Tongue (tissue), 3 donors: ENCODE measurements at places on chromosomes 11 and 22. TPM values are rescaled to one million over a fixed set of nuclear protein-coding genes. Genes with fewer than 3 reads are reported as not detected.

PSMC3 gene
- 133 TPM for total RNA-seq

HARBI1 gene
- 1.0 TPM for total RNA-seq

WT1 gene
- total RNA-seq: not detected

CATSPERZ gene
- total RNA-seq: not detected

FADS2 gene
- 39.6 TPM for total RNA-seq

PAMR1 gene
- total RNA-seq: 63.2 TPM

CCDC116 gene
- not detected for total RNA-seq

TBX10 gene
- not detected for total RNA-seq

LARGE2 gene
- total RNA-seq: 2.7 TPM

MS4A3 gene
- 0.62 TPM for total RNA-seq

CDC42EP1 gene
- total RNA-seq: 25.5 TPM

DNA sequence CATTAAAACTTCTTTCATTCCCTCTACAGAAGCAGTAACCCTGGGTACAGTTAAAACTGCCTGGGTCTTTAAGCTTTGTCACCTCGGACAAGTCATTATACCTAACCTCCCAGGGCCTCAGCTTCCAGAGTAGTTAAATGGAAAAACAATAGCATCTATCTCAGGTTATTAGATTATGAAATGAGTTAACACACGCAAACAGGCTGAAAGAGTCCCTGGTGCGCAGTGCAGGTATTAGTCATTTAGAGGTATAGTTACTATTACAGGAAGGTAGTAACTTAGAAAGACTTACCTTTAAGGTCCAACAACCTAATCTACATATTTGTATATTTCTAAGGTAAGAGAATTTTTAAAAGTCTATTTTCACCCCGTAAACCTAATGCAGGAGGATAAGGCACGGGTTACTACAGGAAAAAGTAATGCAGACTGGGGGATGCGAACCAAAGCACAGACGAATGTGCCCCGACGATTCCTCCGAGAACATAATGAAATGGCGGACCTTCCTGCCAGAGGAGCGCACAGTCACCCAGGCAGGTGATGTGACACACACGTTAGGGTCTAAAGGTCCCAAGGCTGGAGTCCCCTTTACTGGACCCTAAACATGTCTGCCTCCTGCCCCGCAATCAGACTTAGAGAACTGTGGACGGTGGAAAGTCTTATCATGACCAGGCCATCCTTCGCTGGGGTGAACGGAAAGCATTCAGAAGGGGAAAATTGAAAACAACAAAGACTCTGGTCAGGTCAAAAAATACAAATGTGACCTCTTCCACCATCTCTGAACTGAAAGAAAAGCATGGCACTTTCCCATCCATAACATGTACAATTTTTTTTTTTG is 1.3 kb downstream of the NAP1L4 start:
- DNase-seq: no peak

- no peak for DNase-seq
Observed at GRCh38 chr22:23100124-23100801, 29.9 kb downstream of the GNAZ start.

GRCh38 chr22:23137905-23138561 is 3.8 kb downstream of the RSPH14 start:
- no peak for DNase-seq

- DNase-seq: no peak
Observed at GRCh38 chr11:1598816-1599215, 722 bp upstream of the KRTAP5-2 start.

DNA sequence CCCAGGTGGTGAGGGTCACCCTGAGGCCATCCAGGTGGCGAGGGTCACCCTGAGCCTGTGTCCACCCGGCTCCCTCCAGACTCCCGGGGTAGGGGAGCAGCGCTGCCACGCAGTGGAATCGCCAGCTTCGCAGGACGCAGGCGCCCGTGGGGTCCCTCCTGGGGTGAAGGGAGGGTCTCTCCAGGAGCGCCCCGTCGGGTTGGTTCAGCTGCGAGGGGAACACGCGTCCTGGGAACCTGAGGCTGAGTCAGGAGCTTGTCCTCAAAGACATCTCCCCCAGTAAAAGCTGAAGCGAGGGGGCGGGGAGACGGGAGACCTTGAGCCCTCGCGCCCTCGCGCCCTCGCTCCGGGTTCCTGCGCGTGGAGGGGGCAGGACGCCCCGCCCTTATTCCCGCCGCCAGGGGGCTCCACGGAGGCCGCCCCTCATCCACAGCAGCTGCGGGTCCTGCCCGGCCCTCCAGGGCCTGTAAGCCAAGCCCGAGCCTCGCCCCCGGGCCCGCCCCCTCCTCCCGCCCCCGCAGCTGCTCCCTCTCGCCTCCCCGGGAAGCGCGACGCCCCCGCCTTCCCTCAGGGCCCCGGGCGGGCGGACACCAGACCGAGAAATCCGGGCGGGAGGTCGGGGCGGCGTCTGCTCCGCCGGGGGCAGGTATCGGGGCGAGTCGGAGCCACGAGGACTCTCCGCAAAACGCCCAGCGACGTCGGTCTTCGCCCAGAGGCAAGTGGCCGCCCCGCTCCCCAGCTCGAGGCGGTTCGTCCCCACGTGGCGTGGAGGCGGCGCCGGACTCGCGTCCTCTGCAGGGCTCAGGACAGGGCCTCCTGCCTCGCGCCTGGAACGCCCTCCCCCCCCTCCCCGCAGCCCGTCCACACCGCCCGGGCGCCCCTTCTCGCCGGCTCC is 22.8 kb downstream of the PIM3 start:
- DNase-seq: peak; percentile 41

DNA sequence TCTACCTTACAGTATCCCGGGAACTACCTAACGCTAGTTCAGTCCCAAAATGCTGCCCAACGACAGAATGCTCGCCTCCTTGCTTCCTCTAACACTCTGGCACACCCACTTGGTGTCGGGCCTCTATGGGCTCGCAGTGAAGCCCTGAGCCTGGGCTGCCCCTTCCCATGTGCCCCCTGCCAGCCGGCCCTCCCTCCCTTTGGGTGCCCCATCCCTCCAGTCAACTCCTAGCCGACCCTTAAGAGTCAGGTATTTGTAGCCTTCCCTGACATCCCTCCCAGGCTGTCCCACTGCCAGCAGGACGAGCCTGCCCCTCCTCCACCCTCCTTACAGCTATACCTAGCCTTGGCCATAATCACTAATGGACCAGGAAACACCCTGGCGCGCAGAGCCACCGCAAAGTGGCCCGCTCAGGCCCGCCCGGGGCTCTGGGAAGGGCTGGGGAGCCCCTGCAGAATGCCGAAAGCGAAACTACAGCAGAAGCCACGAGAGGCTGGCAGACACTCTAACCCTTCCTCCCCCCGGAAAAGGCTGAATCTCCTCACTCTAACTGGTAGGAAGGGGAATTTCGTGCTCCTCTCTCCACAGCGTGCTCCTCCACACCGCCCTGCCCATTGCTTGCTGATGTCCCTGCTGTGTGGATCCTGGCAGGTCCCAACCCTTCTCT is 8.2 kb downstream of the CBX7 start:
- no peak for DNase-seq

DNA sequence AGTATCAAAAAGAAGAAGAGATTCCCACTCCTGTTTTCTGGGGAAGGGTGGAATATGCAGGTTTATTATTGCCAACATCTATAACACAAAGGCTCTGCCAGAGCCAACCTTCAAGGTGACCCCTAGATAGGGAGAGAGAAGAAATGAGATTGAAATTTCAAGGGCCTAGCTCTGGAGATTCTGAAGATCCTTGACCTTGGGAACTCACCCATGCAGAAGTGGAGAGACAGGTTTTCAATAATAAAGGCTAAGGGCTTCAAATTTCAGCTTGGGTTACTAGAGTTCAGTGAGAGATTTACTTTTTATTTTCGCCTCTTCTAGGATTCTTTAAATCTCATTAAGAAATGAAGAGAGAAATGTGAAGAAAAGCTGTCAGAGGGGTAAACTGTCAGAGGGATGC is 98.4 kb downstream of the CD44 start:
- DNase-seq: no peak

GRCh38 chr11:62466444-62466843 is 47.6 kb downstream of the SCGB1A1 start:
- DNase-seq: no peak

GRCh38 chr11:30479899-30480298 is 106.3 kb downstream of the MPPED2 start:
- DNase-seq: no peak

DNA sequence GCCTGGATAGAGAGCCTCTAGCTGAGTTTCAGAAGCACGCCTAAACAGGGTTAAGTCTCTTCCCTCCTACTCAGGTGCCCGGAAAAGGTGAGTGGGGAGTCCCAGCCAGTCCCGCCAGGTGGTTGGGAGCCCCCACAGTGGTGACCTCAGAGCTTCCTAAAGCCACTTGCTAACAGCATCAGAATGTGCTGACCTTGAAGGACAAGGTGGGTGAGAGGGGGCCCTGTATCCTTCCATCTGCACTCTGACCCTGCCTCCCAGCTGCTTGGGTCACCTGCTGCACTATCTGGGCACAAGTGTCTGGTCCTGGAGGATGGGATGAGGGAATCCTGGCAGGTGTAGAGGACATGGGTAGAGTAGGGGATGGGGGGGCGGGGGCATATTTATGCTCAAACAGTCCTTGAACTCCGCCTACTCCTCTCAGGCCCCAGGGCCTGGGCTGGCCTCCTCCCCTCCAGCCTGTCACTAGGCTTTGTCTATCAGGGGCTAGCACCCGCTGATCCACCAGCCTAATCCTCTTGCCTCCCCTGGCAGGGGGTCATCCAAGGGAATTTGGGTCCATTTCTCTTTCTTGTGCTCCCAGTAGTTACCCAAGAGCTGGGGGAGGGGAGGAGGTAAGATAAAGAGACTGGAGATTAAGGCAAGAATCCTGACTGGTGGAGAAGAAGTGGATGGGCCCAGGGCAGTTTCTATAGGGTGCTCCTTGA is 3.4 kb downstream of the USP2 start:
- DNase-seq: peak; percentile 35

DNA sequence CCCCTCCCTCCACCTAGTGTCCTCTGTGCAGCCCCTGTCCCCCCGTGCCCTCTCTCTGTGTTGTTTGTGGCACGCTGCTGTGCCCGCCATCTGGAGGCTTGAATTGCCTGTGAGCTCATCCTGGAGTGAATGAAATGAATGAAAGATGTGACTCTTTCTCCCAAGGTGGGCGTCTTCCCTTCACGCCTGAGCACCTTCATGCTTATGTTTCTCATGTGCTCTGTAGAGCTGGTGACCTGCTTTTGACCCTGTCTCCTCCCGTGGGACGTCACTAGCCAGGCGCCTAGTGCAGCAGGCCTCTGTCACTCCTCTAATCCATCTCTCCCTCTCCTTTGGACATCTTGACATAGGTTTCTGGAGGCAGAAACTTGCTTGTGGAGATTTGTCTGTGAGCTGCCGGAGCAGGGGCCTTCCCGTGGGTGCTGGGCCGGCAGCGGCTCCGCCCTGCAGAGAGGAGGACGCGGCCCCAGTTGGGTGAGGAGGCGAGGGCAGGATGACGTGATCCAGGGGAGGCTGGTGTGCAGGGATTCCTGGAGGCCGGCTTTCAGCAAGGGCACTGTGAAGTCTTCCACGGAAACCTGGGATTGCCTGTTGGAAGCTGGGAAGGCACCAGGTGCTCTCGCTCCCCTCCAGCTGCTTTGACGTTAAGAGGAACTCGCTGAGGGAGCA is 40.6 kb downstream of the MUC6 start:
- DNase-seq: peak; percentile 49

DNA sequence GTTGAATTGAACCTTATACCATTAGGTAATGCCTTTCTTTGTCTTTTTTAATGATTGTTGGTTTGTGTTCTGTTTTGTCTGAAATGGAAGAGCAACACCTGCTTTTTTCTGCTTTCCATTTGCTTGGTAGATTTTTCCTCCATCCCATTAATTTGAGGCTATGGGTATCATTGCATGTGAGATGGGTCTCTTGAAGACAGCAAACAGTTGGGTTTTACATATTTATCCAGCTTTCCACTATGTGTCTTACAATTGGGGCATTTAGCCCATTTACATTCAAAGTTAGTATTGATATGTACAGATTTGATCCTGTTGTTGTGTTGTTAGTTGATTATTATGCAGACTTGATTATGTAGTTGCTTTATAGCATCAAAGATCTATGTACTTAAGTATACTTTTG is 21.1 kb upstream of the RAB38 start:
- DNase-seq: no peak

- no peak for DNase-seq
Observed at GRCh38 chr22:47102081-47102480, 339.6 kb downstream of the TBC1D22A start.

DNA sequence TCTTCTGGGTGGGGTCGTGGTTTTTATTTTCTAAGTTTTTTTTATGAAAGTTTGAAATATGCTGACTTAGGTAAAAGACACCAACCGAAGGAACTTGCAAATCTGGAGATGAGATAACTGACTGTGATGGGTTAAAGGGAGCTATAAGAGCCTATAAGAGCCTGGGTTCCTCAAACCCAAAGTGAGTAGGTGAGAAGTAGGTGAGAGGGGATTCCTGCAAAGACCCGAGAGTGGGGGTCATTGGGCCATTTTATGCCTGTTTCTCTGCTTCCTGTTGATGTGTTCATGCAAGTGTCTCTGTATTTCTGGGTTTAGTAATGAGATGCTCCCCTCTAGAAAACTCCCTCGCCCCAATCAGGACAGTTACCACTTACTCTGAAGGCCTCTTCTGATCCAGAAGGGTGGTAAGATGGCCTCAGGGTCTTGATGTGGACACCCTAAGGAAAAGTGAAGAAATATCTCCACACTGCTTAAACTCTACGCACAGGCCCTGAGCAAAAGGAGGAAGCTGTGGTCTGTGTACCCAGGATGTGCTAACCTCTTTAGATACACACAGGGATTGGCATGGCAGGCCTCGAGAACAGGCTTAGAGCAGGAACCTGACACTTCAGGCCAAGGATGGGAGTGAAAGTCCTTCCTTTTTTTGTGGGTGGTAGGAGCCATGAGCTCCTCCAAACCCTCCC is 1.8 kb downstream of the FLI1 start:
- DNase-seq: no peak

GRCh38 chr22:19039796-19040280 is 82.4 kb downstream of the DGCR2 start:
- no peak for DNase-seq

- no peak for DNase-seq
Observed at GRCh38 chr22:37186997-37187522, 987 bp downstream of the C1QTNF6 start.

DNA sequence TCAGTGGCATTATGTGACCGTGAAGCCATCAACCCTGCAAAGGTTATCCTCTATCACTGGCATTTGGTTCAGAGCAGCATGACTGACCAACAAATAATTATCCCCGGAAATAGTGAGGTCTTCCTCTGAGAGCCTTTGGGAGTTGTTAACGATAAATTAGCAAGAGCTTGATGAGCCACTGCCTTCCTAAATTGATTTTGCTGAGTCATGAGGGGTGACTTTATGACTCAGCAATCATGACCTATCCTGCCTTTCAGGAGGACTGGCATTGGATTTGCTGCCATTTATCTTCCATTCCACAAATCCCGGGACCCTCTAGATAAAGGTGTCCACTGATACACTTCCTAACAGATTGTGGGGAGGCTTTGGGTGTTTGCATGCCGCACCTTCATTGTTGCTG is 80.8 kb upstream of the MTNR1B start:
- DNase-seq: no peak

- DNase-seq: no peak
Observed at GRCh38 chr11:59728154-59728553, 14.5 kb upstream of the OR10V1 start.

- DNase-seq: peak; percentile 92
Observed at GRCh38 chr11:114059278-114059983, at the start of gene ZBTB16. Gene ZBTB16, plus strand, starts transcription at chr11:114059711. Its CDS starts 3,590 bp downstream, at chr11:114063301.

GRCh38 chr11:33445761-33446161 is 188.6 kb downstream of the HIPK3 start:
- DNase-seq: no peak

GRCh38 chr11:60872961-60873524 is 5.7 kb downstream of the ZP1 start:
- DNase-seq: no peak
